ENCODE measurements at places on chromosomes 5 and 9.

GRCh38 chr9:83061990-83062650, 822 bp downstream of the RASEF start:
- no peak for DNase-seq

DNA sequence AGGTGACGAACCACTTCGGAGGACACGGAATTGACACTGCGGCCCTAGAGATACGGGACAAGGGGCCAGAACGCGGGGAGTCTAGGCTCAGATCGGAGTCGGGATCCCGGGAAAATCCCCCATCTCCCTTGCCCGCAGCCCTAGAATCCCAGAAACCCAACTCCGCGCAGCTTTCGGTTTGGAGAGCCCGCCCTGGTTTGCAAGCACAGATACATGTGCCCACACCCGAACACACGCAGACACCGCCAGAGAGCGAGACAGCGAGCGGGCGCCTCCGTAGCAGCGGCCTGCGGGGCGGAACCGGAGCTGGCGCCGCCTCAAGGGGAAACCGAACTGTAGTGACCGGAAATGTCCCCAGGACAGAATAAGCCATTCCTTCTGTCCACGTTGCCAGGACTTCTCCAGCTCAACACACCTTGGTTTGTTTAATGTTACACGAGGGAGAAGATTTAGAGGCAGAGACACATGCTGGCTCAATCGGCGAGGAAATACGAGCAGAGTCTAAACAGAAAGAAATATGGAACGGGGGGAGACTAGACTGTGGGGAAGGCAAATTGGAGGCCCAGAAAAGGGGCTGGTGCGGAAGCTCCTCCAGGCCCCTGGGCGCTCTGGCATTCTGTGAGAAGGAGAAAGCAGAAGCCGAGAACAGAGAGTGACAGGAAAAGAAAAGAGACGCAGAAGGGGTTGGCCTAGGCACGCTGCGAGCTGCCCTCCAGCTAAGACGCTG, 2.9 kb upstream of the PAX5 start:
- DNase-seq: no peak

DNA sequence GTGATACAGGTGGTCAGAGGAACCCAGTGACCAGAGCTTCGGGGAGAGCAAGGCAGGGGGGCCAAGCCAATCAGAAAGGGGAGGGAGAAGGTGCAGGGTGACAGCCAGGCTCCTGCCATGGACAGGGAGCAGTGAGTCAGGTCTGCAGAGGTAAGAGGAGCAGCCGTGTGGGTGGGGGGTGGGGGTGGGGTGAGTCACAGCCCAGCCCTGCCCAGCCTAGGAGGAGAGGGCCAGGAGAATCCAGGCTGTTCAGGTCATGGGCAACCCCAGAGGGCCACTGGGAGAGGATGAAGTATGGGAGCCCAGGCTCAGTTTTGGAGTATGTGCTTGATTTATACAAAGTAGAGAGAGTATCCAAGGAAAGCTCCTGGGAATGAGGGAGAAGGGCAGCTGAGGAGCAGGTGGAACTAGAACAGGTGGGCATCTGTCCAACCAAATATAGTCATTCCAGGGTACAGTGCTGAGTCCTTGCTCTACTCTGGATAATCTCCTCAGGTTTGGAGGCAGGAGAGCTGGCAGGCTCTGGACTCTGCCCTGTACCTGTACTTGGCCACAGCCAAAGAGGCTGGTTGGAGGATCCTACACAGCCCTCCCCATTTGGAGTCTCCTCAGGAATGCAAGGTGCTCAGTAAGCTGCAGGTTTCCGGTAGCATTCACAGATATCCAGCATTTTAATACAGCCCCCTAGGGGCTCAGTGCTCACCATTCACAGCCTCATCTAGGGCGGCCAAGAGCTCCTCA, 1.6 kb downstream of the HBEGF start:
- no peak for DNase-seq

DNA sequence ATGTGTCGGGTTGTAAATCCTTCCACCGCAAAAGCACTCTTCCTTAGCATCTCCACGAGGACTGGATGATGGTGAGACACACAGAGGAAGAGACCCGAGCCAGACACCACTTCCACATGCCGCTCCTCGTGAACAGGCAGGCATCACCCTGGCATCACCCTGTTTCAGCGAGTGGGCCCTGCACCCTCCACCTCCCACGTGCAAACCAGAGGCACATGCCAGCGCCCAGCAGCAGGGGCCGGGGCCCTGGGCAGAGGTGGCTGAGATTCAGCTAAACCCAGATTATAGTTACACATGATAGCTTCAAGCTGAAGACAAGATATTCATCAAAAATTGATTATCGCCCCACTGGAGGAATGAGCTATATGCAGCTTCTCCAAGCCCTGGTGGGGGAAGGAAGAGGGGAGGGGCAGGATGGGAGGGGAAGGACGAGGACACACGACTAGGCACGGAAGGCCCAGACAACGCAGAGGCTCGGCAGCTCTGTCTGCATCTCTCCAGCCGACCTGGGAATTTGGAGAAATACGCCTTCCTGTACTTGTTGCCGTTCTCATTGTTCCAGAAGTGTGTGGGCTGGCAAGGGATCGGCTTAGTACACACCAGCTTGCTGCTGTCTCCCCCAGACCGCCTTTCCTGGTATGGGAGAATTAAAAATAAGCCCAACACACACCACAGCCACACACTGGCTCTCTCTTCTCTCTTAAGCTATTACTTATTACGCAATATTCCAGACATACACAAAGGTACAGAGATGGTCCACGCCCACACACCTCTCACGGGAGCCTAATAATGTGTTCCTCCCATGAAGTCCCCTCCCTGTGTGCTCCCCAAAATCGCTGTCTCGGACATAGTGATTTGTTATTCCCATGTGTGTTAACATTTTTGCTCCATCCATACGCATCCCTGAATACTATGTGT, 50.4 kb upstream of the ZNF354A start:
- DNase-seq: no peak

DNA sequence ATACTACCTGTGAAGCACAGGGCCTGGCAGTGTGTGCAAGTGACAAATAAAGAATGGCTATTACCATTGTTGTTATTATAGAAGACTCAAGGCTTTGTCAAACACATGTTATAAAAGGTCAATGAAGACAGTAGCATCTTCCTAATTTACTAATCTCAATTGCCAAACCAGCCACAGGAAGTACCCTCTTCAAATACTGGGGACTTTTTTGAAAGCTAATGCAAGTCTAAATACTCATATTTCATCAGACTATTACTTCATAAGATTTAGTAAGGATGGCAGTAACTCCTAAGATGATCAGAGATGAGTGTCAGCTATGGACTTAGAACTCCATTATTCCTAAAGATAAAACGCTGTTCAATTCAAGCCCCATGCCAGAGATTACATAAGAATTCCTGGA, 43.0 kb downstream of the GNAQ start:
- no peak for DNase-seq

DNA sequence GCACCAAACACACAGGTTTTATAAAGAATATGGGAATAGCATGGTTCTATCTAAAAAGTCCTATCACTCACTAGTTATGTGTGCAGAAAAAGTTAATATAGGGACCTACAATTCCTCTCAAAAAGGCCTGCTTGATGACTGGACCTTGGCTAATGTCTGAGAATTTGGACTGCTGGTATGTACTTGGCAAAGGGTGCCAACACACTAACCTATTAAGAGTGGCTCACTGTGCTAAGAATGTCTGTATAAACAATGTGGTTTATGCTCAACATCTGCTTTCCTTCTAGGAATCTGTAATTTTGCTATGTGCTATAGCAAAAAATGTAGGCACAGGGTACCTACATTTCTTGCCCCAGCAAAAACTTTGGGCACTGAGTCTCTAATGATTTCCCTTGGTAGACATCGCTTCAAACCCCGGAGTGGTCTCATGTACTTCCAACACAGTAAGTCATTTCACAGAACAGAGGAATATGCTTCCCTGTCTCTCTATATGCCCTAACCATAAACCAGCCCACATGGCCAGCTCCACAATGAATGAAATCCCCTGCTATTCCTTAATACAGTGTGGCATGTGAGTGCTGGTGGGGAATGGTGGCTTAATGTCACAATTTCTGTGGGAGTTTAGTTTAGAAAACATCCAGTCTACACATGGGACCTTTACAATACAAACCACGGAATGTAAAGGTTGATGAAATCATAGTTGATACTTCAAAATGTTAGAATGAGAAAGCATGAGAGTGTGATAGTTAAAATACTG, 101.7 kb downstream of the UBAP2 start:
- DNase-seq: no peak

GRCh38 chr5:91956738-91957137, 573.6 kb upstream of the ARRDC3 start:
- DNase-seq: no peak

- no peak for DNase-seq
Measured at GRCh38 chr5:178453224-178453623, 137.0 kb downstream of the COL23A1 start.
